ENCODE measurements at places on chromosomes 1 and 21.
A peak's percentile ranks its signal among the peaks of the same experiment; 100 is the strongest.

DNA sequence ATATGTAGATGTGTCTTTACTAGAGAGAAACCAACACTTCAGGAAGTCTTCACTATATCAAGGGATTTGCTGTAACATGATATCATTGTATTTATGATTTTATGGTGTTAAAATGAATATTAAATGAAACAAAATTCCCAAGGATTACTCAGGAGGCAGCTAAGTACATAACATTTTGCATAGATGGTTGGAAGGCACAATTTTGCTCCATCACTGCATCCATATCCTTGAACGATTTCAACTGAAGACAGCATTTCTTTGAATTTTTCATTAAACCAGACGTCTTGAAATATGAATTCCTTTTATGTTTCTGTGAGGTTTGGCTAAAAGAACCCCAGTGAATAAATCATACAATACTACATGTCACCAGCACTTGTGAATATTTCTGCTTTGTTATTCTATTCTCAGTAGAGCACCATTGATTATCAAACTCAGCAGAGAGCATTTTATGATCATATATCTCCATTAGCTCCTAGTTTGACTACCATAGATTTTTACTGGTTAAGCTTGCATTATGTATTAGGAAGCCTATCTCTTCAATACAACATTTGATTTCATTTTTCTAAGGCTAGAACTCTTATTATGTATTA, 37.3 kb downstream of the SPATA17 start:
- DNase-seq = no peak

- no peak for DNase-seq
Observed at GRCh38 chr1:240843798-240844197, 231.8 kb upstream of the GREM2 start.

DNA sequence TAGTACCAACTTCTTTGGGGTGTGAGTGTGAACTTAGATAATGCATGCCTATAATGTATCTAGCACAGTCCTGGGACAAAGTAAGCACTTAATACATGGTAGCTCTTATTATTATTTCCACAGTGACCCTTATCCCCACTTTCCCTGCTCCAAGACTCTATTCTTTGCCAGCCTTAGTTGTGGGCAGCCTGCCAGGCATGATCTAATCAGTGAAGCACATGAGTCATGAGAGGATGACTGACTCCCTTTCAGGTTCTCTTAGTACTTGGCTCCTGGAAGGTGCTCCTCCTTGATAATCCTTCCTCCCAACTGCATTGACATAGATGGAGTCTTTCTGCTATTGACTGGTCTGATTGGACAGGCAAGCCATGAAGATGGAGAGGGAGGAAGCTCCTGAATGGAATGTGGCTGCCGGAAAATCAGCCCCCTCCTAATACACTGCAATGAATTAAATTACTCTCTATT, 17.4 kb upstream of the GNG12 start:
- no peak for DNase-seq

GRCh38 chr1:41913014-41913413, 5.7 kb downstream of the HIVEP3 start:
- DNase-seq = no peak

DNA sequence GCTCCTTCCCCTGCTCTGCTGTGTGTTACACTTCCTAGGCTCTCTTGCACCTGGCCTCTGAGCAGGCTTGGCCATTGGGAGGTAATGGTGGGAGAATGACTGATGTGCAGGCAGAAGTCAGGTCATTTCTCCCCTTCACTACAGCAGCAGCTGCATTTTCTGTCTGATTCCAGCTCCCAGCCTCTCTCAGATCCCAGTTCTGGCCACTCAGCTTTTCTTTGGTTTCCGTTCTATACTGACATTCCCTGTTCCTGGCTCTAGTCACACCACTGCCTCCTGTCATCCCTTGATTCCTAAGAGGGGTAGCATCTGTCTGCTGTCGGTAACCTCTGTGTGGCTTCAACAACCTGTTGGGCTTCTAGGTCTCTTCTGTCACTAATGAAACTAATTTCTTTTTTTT, 127.7 kb upstream of the HOOK1 start:
- no peak for DNase-seq

GRCh38 chr1:12166834-12167492, at the start of gene TNFRSF1B:
Gene TNFRSF1B, plus strand, starts transcription at chr1:12166991. Its CDS starts 101 bp downstream, at chr1:12167092.
- no peak for DNase-seq

DNA sequence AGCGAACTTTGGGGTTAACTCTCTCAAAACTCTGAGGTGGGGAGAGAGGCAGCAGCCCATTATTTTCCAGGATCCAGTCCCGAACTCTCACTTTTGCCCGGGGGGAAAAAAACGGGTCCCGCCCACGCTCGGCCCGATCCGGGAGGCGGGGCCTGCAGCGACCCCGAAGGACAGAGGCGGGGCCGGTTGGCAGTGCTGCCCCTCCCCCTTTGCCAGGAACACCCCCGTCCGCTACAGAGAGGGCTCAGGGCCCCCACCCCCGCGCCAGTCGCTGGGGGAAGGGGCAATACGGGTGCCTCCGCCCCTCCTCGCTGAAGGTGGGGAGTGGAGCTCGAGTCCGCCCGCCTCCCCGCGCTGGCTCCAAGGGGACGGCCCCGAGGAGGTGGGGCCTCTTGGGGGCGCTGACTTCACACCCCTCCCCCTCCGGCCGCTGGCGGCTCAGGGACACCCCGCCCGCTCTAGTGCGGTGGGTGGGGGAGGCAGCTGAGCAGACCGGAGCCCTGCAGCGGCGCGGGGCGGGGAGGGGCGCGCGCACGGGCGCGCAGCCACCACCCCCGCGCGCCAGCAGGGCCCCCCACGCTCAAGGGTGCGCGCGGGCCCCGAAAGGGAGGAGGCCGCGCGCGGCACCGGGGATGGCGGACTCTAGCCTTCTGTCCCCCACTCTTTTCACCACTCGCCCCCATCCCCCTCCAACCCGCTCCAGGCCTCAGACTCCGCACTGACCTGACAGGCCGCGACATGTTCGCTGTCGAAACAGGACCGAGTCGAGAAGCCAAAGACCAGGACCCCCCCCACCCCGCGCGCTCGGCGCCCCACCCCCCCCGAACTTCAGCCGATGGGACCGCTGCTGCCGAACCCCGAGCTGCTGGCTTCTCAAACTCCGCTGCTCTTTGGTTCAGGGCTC, 496 bp downstream of the NUCKS1 start:
- peak; percentile 82 for DNase-seq

GRCh38 chr1:8158995-8159394, 132.9 kb upstream of the ERRFI1 start:
- DNase-seq = no peak

DNA sequence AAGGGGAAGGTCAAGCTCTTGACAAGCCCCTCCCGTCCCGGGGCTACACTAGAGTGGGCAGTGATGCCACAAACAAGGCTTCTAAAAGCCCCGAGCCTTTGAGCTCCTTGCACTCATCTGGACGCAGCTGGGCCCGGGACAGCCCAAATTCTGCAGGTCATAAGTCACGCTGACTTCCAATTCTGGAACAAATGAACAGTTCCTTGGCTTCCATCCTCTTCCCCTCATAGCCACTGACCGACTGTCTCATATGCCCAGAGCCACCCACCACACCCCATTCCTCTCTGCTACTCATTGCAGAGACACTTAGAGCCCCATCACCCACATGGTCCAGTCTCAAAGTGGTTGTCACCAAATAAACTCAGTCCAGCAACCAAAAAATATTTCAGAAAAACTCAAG, 32.8 kb upstream of the PRELP start:
- no peak for DNase-seq

GRCh38 chr1:36796733-36797132, 237.6 kb downstream of the GRIK3 start:
- no peak for DNase-seq

GRCh38 chr1:205284420-205285144, 37.0 kb downstream of the NUAK2 start:
- peak; percentile 78 for DNase-seq

- DNase-seq = no peak
Observed at GRCh38 chr1:57132993-57133622, 167.3 kb upstream of the C8B start.

DNA sequence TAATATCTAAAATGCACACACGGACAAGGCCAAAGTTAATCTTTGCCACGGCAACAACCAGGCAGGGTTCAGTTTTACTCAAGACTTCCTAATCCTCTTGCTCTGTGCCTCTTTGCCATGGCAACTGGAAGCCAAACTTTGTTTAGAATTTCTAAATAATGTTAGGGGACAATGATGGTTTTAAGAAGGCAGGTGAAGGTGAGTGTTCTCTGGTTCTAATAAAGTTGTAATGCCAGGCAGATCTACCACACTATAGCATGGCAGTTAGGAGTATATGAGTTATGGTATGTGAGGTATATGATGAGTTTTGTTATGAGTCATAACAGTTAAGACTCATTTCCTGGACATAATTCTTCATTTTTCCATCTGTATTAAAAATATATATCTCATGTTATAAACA, 2.7 kb downstream of the PTPRC start:
- no peak for DNase-seq

- DNase-seq = no peak
Observed at GRCh38 chr1:162690672-162691434, 58.6 kb downstream of the DDR2 start.

GRCh38 chr1:11898086-11898785, 28.0 kb downstream of the KIAA2013 start:
- DNase-seq = no peak

DNA sequence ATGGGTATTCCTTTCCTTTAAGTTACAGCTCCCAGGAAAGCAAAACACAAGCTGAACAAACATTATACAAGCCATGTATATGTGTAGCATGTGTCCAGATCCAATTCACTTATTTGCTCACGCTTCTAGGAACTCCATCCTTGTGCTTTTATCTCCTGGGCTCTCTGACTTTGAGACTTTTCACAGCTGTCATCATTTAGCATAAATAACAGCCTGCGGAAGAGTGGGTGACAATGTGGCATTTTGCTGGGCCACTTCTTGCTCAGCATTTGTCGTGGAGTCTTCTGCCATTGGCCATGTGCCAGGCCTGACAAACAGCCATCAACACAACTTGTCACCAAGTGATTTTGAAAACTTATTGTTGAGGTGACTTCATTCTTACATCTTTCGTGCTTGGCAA, 164.3 kb downstream of the KIF26B start:
- no peak for DNase-seq

- DNase-seq = no peak
Observed at GRCh38 chr21:33674226-33674625, 31.9 kb downstream of the ITSN1 start.

All from anterior cingulate cortex (tissue), 58 donors.